ENCODE measurements at places on chromosomes 7 and 10. TPM values are rescaled to one million over a fixed set of nuclear protein-coding genes. Genes with fewer than 3 reads are reported as not detected.

DNA sequence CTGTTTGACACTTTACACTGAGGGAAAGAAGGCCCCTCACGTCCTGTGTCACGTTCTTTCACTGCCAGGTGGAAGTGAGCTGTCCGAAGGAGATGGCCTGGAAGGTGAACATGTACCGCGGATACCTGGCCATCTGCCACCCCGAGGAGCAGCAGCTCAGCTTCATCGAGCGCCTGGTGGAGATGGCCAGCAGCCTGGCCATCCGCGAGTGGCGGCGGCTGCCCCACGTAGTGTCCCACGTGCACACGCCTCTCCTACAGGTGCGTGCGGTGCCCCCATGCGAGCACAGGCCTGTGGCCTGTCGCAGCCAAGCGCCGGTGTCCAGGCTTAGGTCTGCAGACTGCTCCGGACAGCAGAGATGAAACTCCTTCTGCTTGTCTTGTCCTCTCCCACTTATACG, 103.4 kb downstream of the TRRAP start:
- DNase-seq: no peak

DNA sequence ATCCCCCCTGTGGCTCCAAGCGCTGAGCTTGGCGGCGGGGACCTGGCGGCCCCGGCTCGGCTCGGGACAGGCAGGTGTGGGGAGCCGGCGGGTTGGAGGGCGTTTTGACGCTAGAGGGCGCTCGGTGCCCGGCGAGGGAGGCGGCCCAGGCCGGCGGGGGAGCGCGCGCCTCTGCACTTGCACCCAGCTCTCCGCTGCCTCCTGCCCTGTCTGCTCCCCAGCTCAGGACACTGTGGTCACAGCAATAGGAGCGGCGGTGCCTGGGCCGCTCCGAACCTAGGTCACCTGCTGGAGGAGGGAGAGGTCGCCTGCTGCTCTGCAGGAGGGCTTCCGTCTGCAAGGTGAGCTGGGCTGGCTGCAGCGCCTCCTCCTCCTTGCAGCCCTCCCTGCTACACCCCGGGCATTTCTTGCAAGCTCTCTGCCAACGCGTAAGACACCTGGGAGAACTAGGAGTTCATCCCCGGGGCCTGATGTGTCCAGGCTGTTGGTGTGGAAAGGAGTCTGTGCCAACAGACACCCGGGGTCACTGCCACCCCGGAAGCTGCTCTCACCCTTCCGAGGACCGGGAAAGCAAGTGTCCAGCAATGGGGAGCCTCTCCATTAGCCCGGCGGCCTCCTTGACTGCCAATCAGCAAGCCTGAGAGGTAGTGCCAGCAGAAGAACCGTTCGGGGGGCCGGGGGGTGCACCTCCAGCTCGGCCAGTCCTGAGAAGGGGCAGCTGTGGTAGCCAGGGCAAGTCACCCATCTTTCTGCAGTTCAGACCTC, 620.4 kb downstream of the GALNT17 start:
- peak; percentile 88 for DNase-seq

The TRIL gene
- 14.3 TPM for total RNA-seq

DNA sequence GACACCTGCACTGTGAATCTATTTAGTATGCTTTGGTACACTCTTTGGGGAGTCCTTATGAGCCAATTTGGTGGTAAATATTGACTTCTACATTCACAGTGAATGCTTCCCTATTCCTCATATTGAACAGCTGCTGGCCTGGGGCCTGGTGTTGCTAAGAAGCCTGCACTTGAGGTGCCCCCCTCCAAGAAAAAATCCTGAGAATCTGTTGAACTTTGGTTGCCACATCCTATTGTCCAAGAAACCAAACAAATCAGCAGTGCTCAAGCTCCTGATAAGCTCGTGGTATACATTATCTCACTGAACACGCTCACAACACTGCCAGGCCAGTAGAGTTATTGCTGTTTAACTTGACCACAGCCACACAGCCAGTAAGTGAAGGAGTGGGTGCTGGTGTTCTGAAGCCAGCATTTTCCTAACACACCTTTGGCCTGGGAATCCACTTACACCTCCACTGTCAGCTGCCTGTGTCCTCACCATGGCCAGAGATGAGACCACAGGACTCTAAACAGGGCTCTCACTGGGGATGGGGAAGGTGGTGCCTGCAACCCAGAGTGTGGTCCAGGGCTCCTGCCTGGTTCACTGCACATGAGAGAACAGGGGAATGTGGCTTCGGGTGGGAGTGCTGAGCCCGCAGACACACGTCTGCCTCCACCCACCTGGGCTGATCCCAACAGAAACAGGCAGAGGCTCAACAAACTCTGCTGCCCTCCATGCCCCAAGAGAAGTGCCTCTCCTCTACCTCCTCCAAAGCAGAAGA, 6.7 kb downstream of the DDC start:
- no peak for DNase-seq

The SUN3 gene
- not detected for total RNA-seq

- DNase-seq: no peak
These were observed 32.4 kb downstream of the TRIM8 start for GRCh38 chr10:102676534-102677315.

- no peak for DNase-seq
These were observed 23.3 kb downstream of the CPXM2 start for GRCh38 chr10:123868038-123869019.

DNA sequence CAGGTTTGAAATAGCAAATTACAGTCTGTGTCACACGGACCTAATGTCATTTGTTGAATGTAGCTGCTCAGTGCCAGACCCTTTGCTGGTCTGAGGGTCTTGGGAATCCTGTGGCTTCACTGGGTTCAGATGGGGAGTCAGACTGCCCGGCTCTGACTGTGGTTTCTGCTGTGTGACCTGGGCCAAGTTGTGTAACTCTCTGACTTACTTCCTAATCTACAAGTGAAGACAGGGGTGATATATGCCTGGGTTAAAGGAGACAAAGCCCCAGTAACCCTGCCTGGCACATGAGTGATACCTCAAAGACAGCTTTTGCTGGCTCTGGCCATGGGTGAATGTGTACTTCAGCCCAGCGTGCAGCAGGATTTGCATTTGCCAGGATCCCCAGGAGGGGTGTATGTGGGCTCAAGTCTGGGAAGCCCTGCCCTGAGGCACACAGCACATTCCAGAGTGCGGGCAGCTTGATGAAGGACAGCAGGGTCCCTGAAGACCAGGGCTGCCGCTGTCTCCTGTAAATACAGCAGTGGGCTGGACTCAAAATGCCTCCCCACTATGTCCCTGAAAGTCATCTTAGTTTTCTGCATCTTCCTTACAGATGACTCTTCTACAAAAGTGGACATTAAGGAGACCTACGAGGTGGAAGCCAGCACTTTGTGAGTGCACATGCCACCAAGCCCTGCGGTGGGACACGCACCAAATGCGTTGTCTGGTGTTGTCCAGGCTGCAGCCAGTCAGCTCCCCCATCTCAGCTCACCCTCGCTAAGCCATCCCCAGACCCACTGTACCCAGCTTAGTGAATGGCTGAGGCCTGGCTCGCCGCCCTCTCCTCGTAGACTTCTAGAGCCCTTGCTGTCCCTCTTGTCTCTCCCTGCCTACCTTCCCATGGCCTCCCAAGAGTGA, 16.4 kb downstream of the NACAD start:
- DNase-seq: no peak

DNA sequence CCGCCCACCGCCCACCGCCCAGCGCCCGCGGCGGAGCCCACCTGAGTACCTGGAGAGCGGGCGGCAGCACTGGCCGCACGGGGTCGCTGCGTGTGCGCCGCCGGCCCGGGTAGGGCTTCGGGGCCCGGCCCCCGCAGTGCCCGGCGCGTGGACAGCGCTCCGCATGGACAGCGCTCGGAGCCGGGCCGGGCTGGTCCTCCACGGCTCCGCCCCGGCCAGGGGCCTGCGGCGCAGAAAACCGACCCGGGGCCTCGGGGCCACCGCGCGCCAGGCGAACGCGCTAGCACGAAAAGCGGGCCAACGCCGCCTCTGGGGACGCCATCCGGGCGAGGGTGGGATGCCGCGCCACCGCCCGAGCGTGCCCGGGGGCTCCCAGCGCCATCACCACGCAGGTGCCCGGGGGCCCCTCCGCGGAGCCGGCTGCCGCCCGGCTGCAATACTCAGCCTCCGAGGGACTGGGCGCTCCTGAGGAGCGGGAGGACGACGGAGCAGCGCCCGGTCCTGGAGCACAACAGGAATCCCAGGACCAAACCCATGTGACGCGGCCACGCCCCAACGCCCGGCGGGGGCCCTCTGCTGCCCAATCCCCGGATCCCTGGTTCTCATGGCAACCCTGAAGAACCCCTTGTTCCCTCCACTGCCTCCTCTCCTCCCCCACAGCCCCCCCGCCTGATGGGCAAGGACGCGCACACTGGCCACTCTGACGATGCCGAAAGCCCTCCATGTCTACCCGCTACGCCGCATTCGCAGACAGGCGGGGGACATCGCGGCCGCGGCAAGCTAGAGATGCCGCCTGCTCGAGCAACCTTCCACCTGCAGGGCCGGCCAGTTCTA, at the start of gene GRB10:
Gene GRB10 (minus strand): TSS at position 522 of the 834 bp plus-strand sequence. CDS start 50,574 bp downstream, outside the sequence.
- DNase-seq: peak; percentile 84

- DNase-seq: no peak
These were observed 547.4 kb downstream of the ZWINT start for GRCh38 chr10:55813451-55814170.

DNA sequence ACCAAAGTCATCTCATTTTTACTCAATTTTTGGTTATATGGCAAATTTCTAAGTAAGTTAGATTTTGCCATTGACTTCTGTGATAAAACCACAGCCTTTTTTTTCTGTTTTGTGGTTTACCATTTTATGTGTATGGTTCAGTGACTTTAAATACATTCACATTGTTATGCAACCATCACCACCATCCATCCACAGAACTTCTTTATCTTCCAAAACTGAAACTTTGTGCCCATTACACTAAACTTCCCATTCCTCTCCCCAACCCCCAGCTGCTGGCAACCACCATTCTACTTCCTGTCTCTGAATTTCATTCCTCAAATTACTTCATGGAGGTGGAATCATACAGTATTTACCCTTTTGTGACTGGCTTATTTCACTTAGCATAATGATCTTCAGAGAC, 280.4 kb upstream of the TCERG1L start:
- DNase-seq: no peak

DNA sequence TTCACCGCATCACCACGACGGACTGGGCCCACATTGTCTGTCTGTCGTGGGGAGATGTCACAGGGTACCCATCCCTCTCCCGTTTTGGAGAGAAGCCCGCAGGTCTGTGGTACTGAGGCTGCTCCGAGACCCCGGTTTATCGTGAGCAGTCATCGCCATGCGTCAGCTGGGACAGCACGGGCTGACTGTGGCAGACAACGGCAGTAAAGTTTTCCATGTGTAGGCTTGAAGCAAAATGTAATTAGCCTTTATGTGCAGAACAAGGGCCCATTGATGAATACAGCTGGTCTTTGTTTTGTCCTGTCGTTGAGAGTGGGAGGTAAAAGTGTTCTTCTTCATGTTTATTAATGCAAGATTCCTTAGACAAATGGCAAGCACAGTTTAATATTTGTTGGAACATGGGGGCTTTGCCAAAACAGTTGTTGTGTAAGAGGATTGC, 167.4 kb upstream of the SH2B2 start:
- DNase-seq: no peak

Data from neural progenitor cell (in vitro differentiated cells).